Fibroblast of skin of right biceps (primary cell): ENCODE measurements at places on chromosomes 16 and 17.

GRCh38 chr17:63843910-63844677 is 1.6 kb upstream of the SMARCD2 start:
- DNase-seq = no peak

- no peak for DNase-seq
Measured at GRCh38 chr17:80296221-80296620, 35.6 kb downstream of the RNF213 start.

DNA sequence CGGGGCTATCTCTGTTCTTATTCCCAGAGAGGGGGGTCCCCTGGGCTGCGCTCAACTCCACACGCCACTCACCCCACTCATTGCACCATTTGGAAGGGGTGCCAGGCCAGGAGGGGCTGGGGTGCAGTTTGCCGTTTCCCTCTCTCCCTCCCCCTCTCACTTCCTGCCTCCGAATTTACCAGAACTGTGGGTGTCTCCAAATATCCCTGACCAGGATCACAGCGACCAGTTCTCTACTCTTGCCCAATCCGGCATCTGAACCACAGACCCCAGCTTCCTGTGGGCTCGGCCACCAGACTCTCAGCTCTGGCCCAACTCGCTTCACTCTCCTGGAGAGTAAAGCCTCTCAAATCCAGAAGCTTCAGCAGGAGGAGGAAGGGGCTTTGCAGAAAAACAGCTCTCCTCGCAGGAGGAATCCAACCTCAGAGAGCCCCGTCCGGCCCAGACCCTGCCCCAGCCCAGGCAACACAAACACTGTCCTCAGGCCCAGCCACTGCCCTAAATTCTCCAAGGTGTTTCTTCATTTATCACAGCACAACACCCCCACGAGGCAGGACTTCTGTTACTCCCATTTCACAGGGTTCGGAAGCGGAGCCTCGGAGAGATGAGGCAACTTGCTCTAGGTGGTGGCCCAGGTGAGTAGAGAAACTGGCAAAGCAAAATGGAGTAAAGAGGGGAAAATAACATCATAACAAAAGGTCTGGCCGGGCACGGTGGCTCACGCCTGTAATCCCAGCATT is 423 bp upstream of the ASGR2 start:
- DNase-seq = no peak

DNA sequence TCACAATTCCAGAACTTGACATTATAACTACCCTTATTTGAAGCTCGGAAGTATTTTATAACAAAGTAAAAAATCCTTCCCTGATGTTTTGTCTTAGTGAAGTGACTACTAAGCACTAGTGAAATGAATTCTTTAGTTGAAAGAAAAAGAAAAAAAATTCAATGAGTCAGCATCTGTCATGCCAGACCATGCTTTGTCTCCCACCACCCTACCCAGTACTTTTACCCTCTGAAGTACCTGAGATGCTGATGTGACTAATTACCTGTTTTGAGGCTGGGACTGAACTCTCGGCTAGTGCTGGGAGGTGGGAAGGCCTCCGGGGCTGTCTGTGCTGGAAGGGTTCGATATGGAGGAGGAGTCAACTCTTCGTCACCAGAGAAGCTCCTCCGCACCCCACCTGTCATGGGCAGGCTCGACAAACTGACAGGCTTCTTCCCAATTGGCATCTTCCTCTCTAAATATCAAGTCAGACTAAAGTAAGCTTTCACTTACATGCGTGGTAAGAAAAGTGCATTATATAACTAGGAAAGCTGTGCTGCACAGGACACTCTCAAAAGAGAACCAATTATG is 19.6 kb downstream of the NME2 start:
- no peak for DNase-seq

DNA sequence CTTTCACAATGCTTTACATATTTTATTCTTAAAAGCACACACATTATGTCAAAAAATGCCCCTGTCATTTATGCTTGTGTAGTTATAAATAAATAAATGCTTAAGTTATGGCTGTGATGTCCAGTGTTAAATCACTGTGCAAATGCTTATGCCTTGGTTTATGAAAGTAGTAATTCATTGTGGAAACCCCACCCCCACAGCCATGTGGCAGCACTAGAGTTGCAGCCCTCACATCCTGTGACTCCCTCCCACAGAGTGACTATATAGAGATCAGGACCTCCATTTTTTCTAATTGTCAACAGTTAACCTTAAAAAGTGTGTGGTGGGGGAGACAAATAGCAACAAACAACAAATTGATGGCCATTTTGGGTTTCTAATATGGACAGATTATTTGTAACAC is 2.4 kb downstream of the SKAP1 start:
- no peak for DNase-seq

DNA sequence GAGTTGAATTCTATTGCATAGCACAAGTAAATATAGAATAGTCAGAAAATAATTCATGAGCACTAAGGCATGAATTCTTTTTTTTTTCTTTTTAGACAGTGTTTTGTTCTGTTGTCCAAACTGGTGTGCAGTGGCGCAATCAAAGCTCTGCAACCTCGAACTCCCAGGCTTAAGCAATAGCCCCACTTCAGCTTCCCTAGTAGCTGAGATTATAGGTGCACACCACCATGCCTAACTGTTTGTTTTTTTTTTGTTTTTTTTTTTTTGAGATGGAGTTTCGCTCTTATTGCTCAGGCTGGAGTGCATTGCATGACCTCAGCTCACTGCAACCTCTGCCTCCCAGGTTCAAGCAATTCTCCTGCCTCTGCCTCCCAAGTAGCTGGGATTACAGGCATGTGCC is 16.6 kb downstream of the TUBD1 start:
- no peak for DNase-seq

- no peak for DNase-seq
Measured at GRCh38 chr17:37213927-37214326, 161.9 kb upstream of the C17orf78 start.

DNA sequence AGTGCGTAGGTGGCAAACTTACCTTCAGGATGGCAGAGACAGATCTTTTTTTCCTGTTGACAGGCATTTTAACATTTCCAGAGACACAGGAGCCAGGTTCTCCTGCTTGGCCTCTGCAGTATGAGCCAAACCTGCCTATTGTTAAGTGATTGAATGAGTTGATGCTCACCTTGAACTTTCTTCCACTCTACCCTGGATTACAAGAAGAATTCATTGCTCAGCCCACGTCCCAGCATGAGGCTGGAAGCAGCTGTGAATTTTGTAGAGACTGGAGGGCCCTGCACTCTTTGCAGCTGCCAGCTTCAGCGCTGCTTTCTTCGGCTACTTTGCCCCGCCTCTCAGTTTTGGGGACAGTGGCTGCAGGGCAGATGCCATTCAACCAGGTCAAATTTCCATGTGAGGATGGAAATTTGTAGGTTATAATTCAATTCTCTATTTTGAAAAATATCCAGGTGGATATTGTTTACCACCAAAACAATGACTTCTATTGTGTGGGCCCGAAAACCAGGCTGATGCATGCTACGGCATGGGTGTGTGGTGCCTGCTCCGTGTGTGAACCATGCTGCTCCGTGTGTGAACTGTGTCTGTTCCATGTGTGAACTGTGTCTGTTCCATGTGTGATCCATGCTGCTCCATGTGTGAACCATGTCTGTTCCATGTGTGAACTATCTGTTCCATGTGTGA is 75.2 kb upstream of the METTL9 start:
- no peak for DNase-seq

GRCh38 chr17:17225901-17226300 is 11.1 kb downstream of the FLCN start:
- DNase-seq = no peak

- no peak for DNase-seq
Measured at GRCh38 chr17:82502207-82502606, 17.3 kb upstream of the FOXK2 start.

DNA sequence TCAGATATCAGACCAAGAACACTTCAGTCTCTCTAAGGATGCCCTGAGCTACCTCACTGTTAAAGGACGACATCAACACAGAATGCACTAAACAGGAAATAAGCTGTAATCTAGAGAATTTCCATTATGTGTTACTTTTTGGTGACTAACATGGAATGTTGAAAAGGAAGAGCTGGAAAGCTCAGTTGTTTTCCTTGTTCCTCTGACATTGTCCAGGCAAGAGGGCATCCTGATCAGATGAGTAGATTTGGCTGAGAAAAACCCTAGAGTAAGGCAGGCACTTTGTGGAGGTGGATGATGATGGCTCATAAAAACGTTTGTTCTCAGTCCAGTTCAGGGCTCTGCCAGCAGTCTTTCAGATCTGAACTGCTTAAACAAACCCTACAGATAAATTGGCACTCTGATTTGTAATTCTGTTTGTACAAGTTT is 34.0 kb downstream of the DGKE start:
- peak; percentile 24 for DNase-seq

DNA sequence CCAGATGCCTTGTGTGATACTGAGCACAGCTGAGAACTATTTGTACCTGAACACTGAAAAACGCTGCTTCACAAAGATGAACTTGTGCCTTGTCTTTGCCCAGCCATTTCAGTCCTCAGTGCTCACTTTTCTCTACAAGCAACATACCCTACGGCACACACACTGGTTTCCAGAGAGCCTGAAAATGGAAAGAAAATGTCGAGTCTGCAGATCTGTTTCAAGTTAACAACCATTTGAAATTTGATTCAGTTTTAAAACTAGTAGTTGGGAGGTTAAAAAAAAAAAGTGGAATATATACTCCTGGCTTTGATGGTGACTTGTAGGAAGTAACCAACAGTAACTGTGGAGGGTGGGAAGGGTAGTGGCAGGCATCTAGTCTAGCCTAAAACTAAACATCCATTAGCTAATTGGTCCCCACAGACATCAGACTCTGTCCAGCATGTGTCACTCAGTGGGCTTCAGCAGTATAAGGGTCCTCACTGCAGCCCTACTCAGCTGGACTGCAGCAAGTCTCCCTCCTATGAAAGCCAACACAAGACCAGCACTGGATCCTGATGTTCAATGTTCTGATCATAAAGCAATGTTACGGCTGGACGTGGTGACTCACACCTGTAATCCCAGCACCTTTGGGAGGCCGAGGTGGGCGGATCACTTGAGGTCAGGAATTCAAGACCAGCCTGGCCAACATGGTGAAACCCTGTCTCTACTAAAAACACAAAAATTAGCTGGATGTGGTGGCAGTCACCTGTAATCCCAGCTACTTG is 27.1 kb downstream of the ERN1 start:
- DNase-seq = no peak

GRCh38 chr17:29645515-29646051 is 22.9 kb upstream of the CORO6 start:
- peak; percentile 67 for DNase-seq

GRCh38 chr17:63665527-63666214 is 34.3 kb downstream of the LIMD2 start:
- DNase-seq = no peak

DNA sequence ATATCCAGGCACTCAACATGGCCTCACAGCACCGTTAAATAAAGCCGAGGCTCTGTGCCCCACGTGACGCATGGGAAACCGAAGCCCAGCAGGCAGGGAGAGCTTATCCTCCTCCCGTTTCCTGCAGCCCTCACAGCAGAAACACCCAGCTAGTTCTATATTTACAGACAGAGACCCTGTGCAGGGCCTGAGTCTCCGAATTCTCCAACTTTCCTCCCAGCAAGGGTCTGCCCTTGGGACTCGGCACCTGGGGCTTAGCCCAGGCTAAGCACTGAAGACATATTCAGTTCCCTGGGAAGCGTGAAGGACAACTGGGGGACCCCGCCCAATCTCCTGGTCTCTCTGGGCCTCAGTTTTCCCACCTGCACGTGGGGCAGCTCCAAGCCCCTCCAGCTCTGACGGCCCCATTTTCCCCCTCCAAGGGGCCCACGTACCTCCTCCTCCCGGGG is 29.2 kb downstream of the TRPV3 start:
- no peak for DNase-seq

- DNase-seq = peak; percentile 81
Measured at GRCh38 chr17:82592767-82593589, 55.3 kb downstream of the WDR45B start.

DNA sequence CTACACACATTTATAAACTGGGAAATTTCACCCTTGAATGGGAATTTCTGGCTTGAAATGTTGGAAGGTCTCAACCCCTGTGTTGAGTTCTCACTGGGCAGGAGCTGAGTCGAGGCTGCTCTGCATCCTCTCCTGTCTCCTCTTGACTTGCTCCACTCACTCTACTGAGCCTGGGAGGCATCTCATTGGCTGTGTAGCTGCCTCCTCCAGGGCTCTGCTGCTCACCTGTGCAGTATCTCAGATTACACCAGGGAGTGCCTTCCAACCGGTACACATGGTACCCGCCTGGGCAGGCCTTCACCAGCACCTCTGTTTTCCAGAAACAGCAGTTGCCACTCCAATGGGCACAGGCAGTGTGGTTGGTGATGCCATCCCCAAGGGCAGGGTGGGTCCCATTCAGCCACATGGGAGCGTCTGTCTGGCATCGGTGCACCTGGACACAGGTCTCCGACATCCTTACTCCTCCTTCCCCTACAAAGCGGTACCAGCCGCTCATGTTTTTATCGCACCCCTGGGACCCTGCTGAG is 3.7 kb downstream of the GP2 start:
- no peak for DNase-seq

DNA sequence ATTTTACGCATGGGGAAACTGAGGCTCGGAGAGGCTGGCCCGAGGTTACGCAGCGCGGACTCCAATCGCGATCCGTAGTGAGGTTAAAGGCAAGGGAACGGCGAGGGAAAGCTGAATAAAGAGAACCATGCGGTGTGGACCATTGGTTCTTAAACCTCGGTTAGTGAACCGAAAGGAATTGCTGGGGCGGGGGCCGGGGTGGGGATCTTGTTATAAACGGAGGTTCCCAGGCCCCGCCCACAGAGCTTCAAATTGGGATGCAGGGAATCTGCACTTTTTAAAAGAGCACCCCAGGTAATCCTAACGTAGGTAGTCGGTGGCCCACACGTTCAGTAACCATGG is 524 bp downstream of the IQCK start:
- peak; percentile 7 for DNase-seq

GRCh38 chr16:73190256-73190655 is 142.3 kb upstream of the ZFHX3 start:
- no peak for DNase-seq

DNA sequence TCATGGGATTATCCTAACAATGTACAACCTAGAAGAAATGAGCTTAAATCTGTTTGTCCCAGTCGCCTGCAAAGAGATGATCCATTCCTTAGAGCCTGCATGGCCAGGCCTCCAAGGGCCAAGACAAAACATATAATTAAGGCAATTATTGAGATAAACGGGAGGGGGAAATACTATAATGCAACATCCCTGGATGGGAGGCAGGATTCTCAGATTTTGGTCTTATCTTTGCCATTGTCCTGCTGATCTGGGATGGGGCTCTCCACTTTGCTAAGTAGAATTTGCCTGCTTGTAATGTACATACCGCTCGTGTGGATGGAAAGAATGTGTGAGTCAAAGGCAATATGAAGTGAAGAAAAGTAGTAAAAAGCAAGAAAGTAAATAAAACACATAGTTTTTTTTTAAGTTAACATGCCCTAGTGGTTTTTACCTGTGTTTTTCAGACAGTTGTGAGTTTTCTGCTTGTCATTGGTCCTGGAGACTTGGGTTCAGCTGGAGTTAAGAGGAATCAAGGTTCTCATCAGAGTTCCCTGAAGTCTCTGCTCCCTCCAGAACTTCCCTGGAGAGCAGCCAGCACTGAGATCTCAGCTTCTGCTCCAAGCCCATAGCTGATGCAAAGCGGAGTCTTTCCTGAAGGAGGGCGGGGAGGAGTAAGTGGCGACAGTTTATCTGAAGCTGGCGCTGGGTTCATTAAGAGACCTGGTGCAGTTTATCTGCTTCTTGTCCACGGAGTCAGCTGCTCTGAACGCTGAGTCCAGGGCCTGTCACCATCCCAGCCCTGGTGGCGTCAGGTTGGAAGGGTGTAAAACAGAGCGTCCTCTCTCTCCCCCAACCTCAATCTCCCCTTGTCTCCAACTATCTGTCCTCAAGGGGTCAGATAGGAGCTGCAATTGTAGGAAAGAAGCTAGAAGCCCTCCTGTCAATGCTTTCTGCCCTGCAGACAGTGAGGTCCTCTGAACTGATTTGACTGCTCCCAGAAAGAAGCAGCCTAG is 30.1 kb downstream of the HOXB1 start:
- peak; percentile 82 for DNase-seq
